ENCODE measurements at places on chromosomes 2 and 18.

DNA sequence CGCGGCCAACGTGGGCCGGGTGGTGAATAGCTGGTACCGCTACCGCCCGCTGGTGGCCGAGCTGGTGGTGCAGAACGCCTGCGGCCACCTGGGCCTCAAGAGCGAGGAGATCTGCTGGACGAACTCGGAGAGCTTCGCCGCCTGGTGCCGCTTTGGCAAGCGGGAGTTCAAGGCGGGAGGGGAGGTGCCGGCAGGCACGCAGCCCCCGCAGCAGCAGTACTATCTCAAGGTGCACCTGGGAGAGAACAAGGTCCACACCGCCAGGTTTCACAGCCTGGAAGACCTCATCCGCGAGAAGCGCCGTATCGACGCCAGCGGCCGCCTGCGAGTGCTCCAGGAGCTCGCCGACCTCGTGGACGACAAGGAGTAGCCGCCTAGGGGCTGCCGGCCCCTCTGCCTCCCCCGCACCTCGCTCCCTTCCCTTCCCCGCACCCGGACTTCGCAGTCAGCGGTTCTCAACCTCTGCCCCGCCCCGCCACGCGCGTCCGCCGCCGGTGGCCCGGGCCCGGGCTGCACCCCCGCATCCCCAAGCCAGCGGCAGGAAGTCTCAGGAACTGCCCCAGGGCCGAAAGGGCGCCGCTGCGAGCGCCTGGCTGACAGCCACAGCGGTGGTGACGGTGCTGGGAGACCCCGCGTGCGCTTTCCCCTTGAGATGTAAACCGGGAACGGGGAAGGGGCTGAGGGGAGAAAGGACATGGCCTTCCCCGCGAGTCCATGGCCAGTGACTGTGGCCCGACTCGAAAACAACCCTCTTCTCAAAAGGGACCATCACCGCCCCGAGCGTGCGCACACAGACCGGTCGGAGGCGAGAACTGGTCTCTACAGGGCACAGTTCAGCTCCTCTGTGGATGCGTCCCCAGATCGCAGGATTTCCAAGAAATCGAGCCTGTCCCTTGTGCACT is 2.2 kb downstream of the LRATD1 start:
- DNase-seq, result peak; percentile 95

GRCh38 chr2:32711219-32711618 is 83.4 kb downstream of the TTC27 start:
- no peak for DNase-seq

DNA sequence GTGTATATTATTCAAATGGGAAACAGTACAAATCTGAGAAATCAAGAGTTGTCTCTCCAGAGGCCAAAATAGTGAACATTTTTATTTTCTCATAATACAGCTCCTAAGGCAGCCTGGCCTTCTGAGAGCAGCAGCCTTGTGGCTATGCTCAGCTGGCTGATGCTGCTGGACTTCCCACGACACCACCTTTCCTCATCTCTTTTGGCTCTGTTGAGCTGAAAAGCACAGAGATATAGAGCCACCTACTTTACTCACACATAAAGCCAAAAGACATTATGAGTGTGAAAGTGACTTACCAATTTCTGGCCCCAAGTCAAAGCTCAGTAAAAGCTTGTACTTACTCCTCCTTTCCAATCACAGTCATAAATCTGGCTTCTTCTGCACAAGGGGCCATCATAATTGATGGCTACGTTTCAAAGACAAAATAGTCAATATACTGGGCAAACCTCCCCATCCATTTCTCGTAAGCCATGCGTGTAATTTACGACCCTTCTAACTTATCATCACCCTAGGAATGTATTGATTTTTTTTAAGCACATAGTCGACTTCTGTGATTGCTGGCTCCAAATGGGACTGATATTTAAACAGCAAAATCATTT is 18.6 kb upstream of the REG3A start:
- DNase-seq, result no peak

- DNase-seq, result no peak
These were observed 123.3 kb upstream of the CWC22 start for GRCh38 chr2:180130403-180130802.

GRCh38 chr2:165837122-165837521 is 43.1 kb upstream of the GALNT3 start:
- no peak for DNase-seq

GRCh38 chr18:6729247-6730091 is at the start of gene ARHGAP28:
ARHGAP28 (plus strand) TSS chr18:6729716; CDS start chr18:6729822, 106 bp downstream.
- DNase-seq, result peak; percentile 84

DNA sequence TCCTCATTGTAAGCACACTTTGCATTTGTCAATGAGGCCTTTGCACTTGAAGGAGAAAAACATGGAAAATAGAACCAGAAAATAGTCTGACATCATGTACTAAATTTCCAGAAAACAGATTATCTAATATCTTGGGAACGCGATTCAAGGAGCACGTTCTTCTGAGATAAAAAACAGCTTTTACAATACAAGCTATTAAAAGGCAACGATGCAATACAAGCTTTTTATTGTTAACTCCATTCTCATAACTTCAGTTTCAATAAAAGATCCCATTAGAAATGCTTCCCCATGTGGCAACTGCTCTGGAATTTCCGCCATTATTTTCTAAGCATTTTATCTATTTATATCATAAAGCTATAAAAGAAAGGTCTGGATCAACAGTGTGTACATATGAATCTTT is 40.3 kb downstream of the NRXN1 start:
- DNase-seq, result no peak

DNA sequence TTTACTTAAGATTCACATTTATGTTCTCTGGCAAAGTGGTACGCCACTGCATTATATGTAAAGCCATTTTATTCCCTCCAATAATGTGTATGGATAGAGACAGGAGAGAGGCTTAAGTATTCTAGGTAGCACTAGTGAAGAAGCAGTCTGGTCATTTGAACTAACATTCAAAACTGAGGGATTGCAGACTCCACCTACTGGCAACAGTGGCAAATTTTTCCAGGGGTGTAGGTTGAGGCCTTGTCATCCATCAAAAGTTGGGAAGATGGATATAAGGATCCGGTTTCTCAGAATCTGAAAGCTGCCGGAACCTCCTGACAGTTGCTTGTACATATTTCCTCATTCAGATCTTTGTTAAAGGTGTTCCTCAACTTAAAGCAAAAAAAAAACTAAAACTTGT is 465.5 kb upstream of the FSHR start:
- DNase-seq, result no peak

DNA sequence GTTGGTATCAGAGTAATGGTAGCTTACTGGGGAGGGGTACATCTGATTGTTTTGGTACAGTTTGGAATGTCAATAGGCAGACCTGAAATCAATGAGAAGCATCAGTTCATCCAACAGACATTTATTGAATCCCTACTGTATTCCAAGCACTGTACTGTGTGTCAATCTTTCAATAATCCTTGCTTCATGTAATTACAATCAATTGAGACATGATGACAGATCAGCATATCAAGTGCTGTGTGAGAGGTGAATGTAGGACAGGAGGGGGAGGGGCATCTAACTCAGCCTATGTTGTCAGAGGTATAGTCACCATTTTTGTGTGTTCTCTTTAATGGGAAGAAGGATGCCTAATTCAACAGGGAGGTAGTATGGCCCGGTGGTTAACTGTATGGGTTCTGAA is 146.9 kb downstream of the SLC4A10 start:
- DNase-seq, result no peak

- DNase-seq, result no peak
These were observed 4.9 kb downstream of the ADCY3 start for GRCh38 chr2:24915175-24915574.

DNA sequence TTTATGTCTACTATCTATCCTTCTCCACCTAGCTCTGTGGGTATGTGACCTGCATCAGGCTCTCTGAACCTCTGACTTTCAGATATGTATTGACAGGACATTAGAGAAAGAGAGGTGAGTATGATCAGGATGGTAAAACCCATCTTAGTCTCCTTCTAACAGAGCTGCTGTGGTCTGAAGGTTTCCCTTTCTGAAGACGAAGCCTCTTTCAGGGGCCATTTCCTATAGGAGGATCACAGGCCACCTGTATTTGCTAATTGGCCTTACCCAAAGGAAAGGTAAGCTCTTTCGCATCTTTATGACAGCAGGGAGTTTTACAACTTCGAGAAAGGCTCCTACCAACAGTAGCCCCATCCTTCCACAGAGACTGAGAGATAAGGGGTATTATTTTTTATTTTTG is 442.9 kb downstream of the KCNJ3 start:
- DNase-seq, result no peak

DNA sequence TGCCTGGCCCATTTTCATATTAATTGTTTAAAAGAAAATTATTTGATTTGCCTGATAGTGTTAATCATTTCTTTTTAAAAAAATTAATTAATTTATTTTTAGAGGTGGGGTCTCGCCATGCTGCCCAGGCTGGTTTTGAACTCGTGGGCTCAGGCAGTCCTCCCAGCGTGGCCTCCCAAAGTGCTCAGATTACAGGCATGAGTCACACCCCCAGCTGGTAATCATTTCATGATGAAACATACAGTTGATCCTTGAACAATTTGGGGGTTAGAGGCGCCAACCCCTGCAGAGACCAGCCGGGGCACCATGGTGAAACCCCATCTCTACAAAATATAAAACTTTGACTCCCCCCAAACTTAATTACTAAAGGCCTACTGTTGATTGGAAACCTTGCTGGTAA is 7.9 kb downstream of the GPN1 start:
- no peak for DNase-seq

DNA sequence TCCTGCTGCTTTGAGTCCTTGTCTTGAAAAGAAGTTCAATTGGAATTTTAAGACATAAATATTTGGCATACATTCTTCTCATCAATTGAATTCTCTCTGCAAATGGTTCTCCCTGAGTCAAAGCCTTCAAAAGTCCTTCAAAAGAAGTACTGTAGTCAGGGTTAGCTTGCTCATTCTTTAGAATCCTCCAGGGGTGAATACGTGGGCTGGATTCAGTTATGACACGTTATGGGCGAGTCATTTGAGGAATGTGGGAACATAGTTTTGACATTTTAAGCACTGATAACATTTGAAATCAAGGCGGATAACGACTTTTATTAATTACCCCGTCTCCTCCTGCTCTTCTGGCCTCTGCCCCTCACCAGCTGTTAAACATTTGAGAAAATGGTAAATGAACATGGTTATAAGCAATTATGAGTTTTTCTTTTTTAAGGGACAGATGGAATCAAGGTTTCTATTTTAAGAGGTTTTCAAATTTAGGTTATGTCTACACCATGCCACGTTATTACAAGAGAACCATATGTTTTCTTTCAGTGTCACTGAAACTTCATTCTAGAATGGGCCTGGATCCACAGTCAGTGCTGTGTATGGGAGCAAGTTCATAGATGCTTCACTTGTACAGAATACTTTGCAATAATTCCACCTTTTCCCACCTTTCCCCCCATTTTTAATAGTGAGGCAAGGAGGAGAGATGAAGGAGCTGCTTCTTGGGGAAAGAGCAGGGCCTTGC is 273.1 kb downstream of the TSN start:
- DNase-seq, result no peak

DNA sequence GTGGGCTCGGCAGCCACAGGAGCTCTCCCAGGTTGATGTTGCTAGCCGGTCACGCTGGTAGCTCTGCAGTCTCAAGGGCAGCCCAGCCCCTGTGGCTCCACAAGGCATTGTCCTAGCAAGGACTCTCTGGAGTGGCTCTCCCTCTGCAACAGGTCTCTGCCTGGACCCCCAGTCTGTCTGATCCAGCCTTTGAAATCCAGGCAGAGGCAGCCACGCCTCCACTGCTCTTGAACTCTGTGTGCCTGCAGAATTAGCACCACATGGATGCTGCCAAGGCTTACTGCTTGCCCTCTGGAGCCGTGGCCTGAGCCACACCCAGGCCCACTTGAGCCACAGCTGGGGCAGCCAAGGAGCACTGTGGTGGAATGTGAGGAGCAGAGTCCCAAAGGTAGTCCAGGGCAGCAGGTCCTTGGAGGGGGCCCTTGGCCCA is 43.0 kb upstream of the FAHD2A start:
- DNase-seq, result no peak

DNA sequence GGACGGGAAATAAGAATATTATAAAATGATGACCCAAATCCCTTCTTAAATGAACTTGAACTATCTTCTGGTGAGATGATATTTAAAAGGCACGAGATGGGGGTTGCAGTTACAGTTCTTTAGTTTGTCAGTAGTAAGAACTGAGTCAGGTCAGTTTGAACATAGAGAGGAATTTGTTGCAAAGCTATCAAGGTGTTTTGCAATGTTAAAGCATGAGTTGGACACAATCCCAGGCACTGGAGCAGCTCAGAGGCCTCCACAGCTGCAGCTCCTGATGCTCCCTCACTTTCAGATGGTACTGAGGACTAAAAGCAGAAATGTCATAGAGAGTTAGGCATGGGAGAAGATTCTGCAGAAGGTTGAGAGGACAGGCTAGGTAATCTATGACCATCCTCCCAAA is 236.0 kb downstream of the BCL2 start:
- no peak for DNase-seq

DNA sequence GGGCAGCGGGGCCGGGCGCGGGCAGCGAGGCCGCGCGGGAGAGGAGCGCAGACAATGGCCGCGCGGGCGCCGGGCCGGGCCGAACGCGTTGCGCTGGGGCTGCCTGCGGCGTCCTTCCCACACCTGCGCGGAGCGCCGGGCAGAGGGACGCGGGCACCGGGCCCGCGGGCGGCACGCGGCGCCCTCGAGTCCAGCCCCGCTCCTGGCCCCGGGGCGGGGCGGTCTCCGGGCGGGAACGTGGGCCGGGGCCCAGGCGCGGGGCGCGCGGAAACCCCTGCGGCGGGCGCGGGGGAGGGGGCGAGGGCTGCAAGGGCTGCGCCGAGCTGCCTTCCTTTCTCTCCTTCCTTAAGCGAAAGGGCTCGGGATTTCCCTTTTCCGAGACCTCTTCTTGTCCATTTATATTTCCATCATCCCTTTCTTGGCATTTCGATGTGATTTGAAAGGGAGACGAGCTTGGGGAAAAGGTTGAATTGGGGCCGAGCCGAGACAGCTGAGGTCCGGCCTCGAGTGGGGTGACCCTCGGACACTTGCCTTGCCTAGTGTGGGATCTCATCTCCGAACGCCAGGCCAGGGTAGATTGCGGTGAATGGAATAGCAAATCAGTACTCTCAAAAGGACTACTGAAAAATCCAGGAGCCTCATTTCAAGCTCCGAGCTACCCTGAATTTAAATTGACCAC is 676 bp downstream of the KLHL23 start:
- DNase-seq, result no peak

Data from NCI-H187 (cell line).